ENCODE measurements at places on chromosomes 5 and 9.

- DNase-seq: no peak
Measured at GRCh38 chr5:172446336-172447051, 7.8 kb downstream of the SH3PXD2B start.

GRCh38 chr5:14600846-14601245 is 19.3 kb downstream of the OTULINL start:
- no peak for DNase-seq

- peak; percentile 9 for DNase-seq
Measured at GRCh38 chr5:77356740-77357139, 135.4 kb downstream of the WDR41 start.

GRCh38 chr5:92749943-92750342 is 831.1 kb downstream of the NR2F1-AS1 start:
- DNase-seq: peak; percentile 74

GRCh38 chr9:114655689-114656088 is 1.9 kb downstream of the TEX53 start:
- peak; percentile 96 for DNase-seq

GRCh38 chr5:118379470-118379869 is 608.9 kb downstream of the DTWD2 start:
- DNase-seq: no peak

GRCh38 chr9:37574241-37574721 is 1.9 kb downstream of the FBXO10 start:
- peak; percentile 44 for DNase-seq

DNA sequence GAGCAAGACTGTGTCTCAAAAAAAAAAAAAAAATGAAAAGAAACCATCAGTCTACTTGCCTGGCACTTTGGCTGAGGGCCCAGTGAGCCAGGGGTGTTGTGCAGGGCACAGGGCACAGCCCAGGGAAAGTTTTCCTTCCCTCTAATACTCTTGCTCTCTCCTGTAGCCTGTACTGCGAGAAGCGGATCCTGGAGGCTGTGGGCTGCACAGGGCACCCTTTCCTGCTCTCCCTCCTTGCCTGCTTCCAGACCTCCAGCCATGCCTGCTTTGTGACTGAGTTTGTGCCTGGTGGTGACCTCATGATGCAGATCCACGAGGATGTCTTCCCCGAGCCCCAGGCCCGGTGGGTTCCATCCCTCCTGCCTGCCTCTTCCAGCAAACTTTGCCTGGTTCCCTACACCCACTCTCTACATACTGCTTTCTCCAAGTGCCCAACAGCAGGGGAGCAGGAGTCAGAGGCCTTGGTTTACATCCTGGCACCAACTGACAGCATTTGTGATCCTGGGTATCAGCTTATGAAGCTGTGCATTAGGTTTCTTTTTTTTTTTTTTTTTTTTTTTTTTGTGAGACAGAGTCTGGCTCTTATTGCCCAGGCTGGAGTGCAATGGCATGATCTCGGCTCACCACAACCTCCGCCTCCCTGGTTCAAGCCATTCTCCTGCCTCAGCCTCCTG is 7.2 kb downstream of the ZDHHC12 start:
- DNase-seq: no peak

GRCh38 chr9:18061856-18062255 is 412.1 kb upstream of the ADAMTSL1 start:
- DNase-seq: no peak

DNA sequence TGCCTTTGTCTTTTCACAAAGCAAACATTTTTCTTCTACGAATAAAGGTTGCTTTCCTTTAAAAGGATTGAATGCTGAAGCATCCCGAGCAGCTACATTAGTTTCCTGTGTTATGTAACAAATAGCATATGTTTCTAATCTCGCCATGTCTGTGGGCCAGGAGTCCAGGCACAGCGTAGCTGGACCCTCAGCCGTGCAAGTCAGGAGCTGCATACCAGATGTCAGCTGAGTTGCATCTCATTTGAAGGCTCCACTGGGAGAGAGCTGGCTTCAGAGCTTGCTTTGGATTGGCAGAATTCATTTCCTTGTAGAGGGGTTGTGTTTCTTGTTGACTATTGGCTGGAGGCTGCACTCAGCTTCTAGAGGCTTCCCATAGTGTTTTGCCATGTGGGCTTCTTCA is 16.0 kb upstream of the GOLPH3 start:
- no peak for DNase-seq

DNA sequence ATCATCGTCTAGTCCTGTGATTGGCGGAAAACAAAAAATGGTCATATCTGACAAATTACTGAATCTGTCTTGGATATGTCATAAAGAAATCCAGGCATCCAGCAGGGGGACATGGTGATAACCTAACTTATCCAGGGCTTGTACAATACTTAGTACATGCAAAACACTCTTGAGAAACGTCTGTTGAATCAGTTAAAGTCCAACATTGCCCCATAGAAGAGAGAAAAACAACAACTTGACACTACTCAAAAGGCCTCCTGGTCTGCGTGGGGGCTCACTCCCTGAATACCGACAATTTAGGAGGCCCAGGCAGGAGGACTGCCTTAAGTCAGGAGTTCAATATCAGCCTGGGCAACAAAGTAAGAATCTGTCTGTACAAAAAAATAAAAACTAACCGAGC is 217.5 kb downstream of the DCP2 start:
- DNase-seq: peak; percentile 54

- DNase-seq: peak; percentile 63
Measured at GRCh38 chr9:79757881-79758669, 186.3 kb downstream of the TLE4 start.
